WTC11 (cell line): ENCODE measurements at places on chromosomes 5 and 9.

- no peak for DNase-seq
These were observed 17.8 kb downstream of the LRRC8A start for GRCh38 chr9:128899566-128900322.

GRCh38 chr5:120767178-120767820 lies 303.2 kb downstream of the PRR16 start:
- no peak for DNase-seq

- DNase-seq = no peak
These were observed 1.3 kb downstream of the MARVELD2 start for GRCh38 chr5:69416180-69416579.

DNA sequence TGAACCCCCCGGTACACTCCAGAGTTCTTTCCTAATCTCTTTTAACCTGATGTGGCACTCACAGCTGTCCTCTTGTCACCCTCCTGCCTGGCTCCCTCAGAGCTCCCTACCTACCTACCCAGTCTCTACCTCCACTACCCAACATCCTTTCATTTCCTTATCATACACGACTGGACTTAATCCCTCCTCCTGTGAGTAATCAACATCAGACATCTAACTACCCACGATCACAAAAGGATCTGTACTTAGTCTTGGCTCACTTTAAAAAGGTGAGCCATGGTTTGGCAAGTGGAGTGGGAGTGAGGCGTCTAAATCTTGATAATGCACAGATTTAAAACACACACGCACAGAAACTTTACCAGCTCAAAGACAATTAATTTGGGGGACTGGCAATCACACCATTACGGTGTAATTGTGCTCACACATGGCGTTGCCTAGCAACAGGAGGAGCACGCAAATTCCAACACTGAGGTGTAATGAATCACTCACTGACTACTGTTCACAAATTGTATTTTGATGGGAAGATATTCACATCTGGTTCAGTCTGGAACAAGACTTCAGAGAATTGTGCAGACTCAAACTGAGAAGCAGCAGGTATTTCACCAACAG lies 235.9 kb downstream of the EPB41L4A start:
- no peak for DNase-seq

DNA sequence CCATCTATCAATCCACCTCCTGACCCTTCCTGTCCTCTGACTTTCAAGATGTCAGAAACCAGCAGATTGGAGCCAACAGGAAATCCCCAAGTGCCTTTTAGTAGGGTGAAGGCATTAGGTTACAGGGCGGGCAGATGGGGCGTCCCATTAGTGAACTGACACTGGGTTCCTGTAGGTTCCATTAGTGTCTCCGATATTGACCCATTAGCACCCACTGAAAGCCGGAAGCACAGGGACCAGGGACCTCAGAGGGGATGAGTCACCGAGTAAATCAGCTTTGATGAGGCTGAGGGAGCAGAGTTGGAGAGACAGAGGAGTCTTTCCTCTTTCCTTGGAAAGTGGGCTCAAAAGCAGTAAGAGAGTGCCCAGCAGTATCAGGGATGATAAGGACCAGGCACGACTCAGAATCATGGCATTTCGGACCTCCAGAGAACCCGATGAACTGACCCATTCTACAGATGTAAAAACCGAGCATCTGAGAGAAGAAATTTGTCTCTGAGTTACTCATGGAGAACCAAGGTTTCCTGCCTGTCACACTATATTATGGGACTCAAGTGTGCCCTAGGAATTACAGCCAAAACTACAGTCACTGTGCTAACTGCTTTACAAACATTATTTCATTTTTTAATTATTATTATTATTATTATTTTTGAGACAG lies 47.2 kb upstream of the FABP6 start:
- DNase-seq = no peak

DNA sequence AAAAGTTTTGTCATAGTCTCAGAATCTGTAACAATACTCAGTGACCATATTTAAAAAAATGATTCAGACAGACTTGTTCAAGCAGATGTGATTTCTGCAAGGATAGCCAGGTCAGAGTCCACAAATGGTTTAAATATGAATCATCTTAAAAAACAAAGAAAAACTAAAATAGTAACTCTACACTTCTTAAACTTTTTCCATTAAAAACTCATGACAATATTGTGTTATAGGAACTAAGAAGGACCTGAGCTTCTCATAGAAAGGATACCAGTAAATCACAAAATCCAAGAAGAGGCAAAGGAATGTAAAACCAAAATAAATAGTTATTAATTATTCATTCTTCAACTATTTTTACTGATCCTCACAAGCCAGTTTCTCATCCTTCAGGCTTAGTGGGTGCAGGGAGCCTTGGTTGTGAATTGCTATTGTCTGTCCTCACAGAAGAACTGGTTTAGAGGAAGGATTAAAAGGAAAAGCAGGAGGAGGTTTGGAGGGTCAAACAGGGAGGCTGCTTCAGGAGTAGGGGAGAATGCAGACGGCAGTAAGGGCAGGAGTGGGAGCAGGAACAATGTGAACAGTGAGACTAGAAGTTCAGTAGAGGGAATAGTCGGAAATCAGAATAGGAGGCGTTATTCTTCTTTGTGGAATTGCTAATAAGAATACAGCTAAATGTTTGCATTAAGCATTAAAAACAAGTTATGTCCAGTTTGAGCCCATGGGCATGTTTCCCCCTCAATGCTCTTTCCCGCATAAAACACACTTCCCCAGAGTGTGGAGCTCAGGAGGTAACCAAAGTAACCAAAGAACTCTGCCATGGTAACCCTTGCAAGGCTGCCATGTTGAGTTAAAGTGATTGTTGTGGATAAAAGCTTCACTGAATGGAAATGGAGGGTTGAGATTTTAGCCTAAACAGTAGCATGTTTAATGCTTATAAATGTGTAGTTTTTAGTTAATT lies 110.7 kb downstream of the CCDC192 start:
- DNase-seq = no peak

- no peak for DNase-seq
These were observed 443.3 kb downstream of the CDK5RAP2 start for GRCh38 chr9:120136696-120137095.

DNA sequence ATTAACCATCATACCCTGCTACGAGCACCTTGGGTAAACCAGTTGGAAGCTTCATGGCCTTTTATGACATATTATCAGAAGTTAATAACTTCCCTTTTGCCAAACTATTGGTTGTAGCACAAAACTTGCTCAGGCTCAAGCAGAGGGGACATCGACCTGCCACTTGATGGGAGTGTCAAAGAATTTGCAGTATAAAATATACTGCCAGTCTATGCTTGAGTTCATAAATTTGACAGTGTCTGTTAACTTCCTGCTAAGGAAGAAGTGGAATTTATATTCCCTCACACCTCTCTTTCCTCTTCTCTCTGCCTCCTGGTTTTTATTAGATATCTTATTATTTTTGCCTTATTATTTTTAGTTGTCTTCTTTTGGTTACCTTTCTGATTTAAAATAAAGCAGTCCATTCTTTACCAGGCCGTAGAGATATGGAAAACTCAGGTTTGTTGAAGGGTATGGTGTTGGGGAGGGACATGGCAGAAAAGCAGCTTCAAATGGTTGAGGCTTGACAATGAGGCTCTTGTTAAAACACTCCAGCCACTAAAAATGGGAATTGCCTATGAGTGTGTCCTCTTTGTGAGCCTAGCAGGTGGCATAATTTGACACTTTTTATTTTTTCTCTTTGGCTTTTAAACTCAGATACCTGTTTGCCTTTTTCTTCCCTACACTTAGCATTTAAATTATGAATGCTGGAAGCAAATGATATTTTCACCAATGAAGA lies 298.0 kb downstream of the DOCK8 start:
- DNase-seq = no peak

DNA sequence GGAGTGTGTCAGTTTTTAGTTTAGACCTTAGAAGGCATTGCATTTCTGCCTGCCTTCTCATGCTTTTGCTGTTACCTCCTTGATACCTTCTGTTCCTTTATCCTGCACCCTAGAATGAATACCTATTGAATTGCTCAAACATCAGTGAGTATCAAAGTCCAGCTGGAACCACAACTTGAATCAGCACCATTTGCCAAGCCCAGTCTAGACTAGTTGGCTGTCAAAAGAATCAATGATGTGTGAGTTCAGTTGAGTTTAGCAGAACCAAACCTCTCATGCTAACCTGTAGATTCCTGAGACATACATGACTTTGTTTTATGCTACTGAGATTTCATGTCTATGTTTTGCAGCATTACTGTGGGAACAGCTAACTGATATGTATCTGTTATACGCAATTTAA lies 116.6 kb downstream of the FAM170A start:
- no peak for DNase-seq

GRCh38 chr9:76859860-76860259 lies 46.1 kb downstream of the PRUNE2 start:
- no peak for DNase-seq

DNA sequence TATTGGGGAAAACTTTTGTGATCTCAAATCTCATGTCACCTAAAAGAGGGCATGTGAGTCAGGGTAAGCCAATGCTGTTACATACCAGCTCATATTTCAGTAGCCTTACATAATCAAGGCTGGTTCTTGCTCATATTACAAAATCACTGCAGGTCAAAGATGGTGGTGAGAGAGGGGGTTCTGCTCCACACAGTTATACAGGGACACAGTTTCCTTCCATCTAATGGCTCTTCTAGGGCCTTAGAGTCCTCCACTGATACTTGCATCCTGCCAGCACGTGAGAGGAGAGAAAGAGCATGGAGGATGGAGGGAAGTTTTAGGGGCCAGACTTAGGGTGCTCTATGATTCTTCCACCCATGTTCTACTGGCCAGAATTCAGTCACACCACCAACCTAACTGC lies 130.0 kb downstream of the LIFR start:
- no peak for DNase-seq

- DNase-seq = no peak
These were observed 30.4 kb downstream of the PTTG1 start for GRCh38 chr5:160452036-160452435.

DNA sequence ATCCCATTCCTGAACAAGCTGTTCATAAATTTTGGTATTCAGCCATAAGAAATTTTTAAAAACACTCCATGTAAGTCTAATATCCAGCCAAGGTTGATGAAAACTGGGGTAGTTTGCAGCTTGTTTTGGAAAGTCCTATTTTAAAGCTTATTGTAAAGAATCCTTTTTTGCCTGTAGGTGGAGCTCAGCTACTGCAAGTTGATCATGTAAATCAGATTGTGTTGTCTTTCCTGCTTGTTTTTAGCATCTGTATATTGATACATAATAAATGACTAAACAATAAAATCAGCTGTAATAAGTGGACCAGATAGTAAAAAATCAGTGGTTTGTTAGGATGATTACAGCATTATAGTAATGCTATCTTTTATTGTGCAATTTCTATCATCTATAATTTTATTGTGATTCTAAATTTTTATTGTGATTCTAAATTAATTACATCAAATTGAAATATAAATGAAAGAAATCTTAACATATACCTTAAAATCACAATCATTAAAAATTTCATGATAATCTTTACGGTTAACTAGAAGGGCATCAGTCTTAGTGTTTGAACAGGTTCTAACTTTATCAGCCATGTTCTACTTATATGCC lies 42.4 kb downstream of the CWC27 start:
- DNase-seq = no peak

DNA sequence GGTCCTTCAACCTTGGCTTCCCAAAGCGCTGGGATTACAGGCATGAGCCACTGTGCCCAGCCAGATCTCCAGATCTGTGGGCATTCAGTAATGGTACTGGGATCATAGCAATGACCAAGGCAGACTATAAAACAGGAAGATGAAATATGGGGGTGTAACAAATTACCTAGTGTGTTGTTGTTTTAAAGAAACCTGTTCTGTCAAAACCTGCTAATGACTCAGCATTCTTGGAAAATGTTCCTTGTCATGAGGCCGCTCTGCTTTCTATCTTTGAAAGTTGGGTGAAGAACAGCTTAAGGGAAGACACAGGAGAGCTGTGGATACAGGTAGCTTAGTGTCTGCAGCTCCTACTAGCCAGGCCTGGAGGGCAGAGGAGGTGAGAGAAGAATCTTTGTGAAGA lies 19.4 kb downstream of the TARS1 start:
- DNase-seq = no peak
